Activated naive CD8-positive, alpha-beta T cell treated with anti-CD3 and anti-CD28 coated beads for 36 hours (primary cell): ENCODE measurements at places on chromosomes 7 and 10.

DNA sequence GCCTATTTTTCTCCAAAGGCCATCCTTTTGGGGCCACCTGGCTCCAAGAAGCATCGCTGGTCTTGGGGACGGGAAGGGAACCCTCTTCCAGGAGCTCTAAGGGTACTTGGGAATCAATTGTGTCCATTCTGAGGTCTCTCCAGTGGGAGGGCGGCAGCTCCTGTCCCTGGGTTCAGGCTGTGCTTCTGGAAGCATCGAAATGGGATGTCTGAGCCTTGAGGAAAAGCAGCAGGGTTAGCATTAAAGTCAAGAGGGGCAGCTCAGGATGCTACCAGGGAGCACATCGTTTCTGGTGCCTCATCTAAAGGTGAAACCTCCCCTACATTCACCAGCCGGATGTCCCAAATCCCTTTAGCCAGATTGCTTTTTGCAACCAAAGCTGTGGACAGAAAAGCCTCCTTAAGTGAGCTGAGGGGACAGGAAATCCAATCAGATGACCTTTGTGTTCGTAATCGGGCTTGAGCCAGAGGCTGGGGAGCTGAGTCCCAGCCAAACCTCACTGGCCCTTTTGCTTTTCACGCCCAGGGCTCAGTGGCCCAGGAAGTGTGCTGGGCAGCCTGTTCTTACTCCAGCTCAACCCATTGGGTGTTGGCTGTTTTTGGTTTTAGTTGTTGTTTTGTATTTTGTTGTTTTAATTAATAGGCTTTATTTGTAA lies 88.8 kb upstream of the ANLN start:
- no peak for DNase-seq

DNA sequence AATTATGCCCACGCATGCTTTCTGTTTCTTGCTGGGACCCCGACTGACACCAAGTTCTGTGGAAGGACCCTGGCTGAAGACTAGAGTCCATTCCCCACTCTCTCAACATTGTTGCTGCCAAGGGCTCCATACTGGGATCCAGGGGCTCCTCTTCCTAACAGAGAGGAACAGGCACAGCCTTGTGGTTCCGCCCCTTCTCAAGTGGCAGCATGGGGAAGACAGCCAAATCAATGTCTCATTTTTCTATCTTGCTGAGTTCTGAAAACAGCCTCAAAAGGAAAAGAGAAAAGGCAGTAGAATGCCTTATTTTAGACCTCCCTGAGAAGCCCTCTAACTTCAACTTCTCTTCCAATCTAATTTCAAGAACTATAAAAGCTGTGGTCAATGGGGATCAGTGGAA lies 23.7 kb upstream of the LAMB1 start:
- DNase-seq: no peak

GRCh38 chr10:61961278-61961677 lies 59.8 kb downstream of the ARID5B start:
- no peak for DNase-seq

DNA sequence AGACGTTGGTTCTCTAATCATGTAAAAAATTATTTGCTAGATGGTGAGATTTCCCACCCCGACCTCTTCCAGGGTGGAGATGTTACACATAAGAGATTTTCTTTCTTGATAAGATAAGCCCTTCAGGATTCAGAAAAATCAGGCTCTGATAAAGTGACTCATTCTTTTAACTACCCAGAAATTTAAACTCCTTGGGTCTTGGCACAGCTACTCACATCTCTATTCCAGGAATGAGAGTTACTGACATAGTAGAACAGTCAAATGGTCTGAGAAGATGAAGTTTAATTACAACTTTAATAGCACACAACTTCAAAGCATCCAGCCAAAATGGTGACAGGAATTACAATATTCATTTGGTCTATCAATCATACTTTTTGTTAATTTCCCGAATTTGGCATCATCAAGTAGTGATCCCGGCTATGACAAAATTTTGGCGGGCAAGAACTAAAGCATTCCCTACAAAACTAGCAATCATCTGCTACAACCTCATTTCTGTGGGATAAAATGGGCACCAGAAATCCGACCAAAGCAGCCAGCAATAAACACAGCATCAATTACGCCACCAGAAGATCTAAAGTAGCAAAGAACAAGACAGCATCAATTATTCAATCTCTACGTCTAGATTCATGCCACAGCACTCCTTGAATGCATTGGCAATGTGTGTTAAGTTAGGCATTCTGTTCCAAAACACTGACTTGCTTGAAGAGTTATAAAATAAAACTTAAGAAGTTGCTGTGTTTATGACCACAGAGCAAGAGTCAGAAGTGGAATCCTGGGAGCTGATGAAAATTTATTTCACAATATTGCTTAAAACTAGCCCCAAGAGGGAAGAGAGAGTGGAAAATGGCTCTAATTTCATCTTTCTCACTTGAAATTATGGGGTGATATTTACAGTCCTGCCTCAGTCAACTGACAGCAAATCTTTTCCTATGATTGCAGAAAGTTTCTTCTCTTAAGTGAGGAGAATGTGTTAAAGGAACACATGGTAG lies 565.7 kb upstream of the ANKRD30A start:
- no peak for DNase-seq

- DNase-seq: no peak
These were observed 19.6 kb upstream of the CDCA7L start for GRCh38 chr7:21965291-21965690.

DNA sequence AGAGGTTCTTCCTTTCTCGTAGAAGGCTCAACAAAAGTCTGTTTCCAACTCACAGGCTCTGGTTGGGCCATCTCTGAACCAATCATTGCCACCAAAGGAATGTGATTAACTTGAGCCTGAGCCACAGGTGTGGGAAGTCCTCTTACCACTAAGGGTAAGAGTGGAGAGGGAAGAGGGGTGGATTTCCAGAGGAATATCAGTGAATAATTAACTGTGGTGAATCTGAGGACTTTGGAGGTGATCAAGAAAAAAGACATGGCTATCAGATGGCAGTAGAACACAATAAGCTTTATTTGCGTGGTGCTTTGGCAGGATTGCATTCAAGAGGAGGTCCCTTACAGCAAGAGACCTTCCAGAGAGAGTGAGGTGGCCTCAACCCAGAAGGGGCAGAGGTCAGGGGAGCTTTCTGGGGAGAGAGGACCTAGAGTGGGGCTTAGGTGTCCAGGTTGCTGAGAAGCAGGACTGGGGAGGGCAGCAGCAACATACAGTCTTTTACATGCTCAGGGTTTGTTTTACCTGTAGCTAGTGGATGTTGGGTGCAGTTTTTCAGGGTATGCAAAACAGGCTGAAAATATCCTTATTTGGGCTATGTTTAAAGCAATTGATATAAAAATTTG lies 61.4 kb downstream of the BBS9 start:
- DNase-seq: no peak

- no peak for DNase-seq
These were observed 446.3 kb upstream of the POT1 start for GRCh38 chr7:125375942-125376341.

DNA sequence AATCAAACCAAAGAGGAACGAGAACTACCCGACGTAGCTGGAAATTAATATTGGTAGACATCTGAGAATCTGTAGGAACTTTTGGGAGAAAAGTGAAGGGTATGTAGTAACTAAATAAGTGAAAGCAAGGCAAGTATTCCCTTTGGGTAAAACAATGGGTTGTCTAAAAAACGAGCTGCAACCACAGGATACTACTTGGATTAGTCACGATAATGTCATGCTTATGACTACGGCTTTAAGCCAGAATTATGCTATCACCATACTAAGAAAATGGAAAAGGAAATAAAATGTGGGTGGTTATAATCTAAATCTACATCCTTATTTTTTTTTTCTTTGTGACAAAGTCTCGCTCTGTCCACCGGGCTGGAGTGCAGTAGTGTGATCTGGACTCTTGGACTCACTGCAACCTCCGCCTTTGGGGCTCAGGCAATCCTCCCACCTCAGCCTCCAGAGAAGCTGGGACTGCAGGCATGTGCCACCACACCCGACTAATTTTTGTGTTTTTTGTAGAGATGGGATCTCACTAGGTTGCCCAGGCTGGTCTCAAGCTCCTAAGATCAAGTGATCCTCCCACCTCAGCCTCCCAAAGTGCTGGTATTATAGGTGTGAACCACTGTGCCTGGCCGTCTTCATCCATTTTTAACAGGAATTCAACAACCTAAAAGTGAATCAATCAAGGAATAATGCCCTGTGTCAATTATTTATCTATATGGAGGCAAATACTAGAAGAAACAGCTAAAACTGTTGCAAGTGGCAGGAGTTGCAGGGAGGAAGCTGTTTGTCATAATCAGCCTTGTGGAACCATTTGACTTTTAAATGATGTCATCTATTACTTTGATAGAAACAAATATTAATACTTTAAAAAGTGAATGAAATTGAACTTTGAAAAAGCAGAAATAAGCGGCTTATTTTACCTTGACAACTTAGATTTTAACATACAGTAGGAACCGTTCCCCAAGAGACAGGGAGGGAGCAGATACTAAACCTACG lies 189.3 kb downstream of the PRPF18 start:
- no peak for DNase-seq

DNA sequence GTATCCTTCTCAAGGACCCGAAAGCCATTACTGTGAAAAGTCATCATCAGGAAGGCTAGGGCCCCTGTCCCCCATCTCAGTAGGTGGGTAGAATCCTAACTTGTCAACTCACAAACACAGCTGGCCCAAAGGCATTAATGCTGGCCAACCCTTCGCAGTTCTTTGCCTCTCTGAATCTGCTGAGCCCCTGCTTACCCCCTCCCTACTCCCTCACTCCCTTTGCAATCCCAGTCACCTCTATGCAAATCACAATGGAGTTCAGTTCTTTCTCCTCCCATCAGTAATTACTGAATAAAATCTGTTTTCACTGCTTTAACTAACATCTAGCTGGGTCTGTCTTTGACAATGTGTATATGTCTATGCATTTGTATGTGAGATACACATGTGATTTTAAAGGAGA lies 38.1 kb upstream of the AOAH start:
- DNase-seq: no peak

DNA sequence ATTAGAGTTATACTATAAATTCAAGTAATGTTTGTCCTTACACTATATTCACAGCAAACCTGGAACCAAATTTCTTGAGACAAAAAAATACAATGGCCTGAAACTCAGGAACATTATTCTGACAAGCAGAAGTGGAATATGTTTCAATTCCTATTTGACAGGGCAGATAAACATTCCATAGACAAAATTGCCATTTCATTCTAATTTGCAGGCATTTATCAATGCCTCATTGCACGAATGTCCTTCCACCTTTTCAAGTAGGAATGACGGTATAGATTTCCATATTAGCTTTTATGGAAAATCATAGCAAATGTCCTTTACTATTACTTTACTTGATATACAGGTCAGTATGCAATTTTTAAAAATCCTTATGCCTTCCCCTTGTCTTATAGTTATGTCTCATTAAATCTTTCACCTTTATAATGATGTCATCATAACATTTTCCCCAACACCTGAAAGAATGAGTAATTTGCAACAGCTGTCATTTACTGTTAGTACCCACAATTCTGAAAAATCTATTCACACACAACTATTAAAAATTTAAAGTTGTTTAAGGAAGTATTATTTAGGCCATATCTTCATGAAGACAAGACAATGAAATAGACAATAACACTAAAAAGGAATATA lies 299.7 kb upstream of the SEMA3C start:
- DNase-seq: no peak

DNA sequence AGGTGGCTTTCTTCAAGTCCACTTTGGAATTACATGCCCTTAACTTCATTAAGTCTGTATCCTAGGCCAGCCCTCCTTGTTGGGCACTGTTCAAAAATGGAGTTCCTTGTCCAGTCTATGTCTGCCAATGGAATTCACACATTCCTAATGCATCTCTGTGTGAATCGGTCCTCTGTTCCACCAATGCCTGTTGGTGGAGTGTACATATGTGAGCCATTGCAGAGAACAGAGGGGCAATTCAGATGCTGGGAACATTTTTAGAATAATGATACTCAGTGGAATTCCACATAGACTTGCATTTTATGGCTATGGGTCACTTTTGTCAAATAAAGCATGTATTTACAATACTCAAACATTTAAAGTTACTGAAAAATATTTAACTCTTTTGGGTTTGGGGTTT lies 108.3 kb downstream of the COL28A1 start:
- no peak for DNase-seq

- peak; percentile 79 for DNase-seq
These were observed at the start of gene TSPAN33 for GRCh38 chr7:129144095-129144833. Gene TSPAN33, plus strand, starts transcription at chr7:129144707. Its CDS starts 274 bp downstream, at chr7:129144981.

GRCh38 chr7:19957664-19958063 lies 184.2 kb upstream of the TMEM196 start:
- no peak for DNase-seq

DNA sequence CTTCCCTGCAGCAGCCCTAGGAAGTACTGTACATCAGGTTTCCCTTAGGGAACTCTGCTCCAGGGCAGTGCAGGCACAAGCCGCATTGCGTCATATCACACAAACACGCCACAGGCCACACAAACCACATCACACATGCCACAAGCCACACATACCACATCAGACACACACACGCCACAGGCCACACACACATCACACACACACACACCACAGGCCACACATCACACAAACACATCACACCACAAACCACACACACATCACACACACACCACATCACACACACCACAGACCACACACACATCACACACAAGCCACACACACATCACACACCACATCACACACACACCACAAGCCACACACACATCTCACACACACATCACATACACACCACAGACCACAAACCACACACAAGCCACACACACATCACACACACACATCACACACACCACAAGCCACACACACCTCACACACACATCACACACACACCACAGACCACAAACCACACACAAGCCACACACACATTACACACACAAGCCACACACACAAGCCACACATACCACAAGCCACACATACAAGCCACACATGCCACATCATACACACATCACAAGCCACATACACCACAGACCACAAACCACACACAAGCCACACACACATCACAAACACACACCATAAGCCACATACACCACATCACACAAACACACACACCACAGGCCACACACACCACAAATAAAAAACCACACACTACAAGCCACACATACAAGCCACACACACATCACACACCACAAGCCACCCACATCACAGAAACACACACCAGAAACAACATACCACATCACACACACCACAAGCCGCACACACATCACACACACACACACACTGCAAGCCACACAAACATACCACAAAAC lies 53.4 kb downstream of the TMEM209 start:
- no peak for DNase-seq

DNA sequence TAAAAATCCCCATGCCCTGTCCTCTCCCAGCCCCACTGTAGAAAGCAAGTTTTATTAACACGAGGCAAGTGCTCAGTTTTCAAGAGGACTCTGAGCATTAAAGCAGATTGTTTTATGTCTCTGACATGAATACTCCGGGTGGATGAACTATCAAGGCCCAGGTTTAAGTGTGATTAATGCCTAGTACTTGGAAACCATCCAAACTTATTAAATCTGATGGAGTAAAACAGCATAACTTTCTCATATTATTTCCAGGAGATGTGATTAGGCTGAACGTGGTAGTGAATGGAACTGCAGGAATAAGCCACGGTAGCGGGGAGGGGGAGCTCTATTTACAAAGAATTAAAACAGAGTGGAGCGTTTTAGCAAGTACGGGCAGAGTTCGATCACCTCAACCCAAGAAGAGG lies 144.2 kb upstream of the RNF32 start:
- DNase-seq: no peak

- no peak for DNase-seq
These were observed 905 bp downstream of the ASB13 start for GRCh38 chr10:5665373-5666007.
